Activated T-cell treated with anti-CD3 and anti-CD28 coated beads, Interleukin-2, amount 50 U/mL, for 1 hour (primary cell): ENCODE measurements at places on chromosomes 12 and 14.

GRCh38 chr12:69580074-69580473 is 5.2 kb upstream of the CCT2 start:
- no peak for DNase-seq

- DNase-seq: no peak
Measured at GRCh38 chr12:57891542-57892228, 45.2 kb upstream of the CTDSP2 start.

DNA sequence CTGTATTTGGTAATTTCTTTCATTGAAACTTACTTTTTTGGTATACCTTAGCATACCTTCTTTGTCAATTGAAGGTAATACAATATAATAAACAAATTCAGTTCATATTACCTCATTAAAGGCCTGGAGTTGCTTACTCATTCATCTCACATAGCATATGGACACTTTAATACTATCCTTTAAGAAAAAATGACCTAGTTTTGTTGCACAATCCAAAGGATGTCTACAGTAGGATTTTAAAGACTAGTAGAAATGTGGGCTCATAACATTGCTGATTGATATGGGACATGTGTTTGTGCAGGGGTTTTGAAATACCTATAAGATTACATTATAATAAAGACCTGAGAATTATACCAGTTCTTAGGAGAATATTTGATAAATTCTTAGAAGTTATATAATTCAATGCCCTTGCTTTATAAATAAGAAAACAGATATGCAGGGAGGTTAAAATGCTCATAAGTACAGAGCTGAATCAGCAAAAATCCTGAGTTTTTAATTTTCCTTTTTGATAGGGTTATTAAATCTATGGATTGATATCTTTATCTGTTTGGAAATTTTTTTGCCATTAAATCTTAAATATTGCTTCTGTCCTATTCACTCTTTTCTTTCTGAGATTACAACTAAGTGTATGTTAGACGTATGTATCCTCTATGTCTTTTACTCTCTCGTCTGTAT is 352.1 kb downstream of the ATP23 start:
- no peak for DNase-seq

- no peak for DNase-seq
Measured at GRCh38 chr12:24839268-24839791, 109.6 kb downstream of the BCAT1 start.

DNA sequence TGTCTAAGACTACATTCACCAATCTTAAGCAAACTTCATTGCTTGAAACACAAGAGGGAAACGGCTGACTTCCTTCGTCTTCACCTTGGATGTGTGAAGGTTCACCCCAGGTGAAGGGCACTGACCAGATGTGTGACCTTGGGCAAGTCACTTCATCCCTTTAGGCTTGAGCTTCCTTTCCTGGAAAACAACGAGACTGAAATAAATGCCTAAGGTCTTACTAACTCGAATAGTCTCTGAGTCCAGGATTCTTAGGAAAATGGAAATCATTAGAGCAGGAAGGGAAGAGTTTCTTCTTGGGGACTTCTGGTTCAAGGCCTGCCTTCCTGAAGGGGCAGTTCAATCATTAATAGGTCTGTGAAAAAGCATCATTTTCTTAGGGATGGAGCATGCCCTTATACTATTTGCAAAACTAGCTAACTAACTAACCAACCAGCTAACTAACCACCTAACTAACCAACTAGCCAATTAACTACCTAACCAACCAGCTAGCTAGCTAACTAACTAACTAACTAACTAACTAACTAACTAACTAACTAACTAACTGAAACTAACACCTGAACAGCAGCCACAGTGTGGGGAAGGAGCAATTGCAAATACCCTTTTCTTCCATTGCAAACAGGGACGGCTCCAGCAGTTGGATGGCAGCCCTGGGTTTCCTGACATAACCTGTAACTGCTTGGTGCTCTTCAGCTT is 31.5 kb upstream of the EMP1 start:
- DNase-seq: no peak

GRCh38 chr12:51851413-51852124 is 3.1 kb upstream of the FIGNL2 start:
- no peak for DNase-seq

- DNase-seq: no peak
Measured at GRCh38 chr12:130555628-130556485, 160.2 kb downstream of the RIMBP2 start.

DNA sequence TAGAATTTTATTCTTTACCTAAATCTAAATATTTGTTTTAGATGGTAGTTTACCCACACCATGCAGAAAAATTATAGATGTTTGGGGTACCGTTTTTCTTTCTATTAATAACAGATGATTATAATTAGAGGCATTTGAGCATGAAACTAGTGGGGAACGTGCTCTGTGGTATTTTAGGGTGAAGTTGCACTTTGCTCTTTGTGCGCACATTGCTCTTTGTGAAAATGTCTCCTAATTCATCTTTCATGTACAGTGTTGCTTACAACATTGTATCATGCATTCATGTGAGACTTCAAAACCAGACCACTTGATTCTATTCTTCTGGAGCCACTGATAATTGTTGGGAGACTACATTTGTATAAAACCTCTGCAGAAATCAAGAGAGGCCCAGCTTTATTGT is 449.1 kb upstream of the RGS6 start:
- DNase-seq: no peak

DNA sequence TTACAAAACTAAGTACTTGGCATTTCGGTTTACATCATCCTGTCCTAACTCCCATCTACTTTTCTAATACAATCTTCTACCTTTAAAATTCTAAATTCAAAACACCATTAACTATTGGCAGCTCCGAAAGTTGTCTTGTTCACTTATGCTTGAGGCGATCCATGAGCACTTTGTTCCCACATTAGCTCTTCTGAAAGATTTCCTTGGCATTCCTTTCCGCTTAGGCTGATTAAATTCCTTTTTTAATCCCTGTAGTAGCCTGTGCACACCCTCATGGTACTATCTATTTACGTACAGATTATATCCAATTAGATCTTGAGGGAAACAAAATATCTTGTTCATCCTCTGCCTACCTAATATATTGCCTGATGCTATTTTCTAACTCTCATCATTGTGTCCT is 480.7 kb downstream of the PRKD1 start:
- no peak for DNase-seq

- no peak for DNase-seq
Measured at GRCh38 chr12:13686260-13686659, 295.1 kb downstream of the GRIN2B start.
